ENCODE measurements at places on chromosomes 6 and 20. TPM values are rescaled to one million over a fixed set of nuclear protein-coding genes. Genes with fewer than 3 reads are reported as not detected.
A peak's percentile ranks its signal among the peaks of the same experiment; 100 is the strongest.

DNA sequence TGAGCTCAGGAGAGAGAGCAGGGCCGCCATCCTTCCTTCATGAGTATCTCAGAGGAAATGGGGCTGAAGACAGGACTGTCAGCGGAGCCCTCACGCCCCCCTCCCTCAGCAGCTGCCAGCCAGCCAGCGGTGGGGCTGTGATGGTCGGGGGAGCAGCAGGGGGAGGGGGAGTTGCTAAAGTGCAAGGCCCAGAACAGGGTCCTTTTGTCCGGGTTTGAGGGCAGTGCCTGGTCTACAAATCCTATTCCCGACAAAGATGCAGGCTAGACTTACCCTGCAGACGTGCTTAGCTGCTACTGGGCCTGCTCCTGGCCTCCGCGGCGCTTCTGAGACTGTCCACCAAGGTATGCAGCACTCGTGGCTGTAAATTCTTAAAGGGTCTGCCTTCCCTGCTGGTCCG lies 593.4 kb upstream of the CDH4 start:
- no peaks in the 10 kb centered on the region for H3K4me1 ChIP-seq
- no peak overlapping the region for H3K4me3 ChIP-seq
- H3K27ac ChIP-seq = no peak overlapping the region
- DNase-seq = no peak
- no peaks in the 10 kb centered on the region for H3K36me3 ChIP-seq

DNA sequence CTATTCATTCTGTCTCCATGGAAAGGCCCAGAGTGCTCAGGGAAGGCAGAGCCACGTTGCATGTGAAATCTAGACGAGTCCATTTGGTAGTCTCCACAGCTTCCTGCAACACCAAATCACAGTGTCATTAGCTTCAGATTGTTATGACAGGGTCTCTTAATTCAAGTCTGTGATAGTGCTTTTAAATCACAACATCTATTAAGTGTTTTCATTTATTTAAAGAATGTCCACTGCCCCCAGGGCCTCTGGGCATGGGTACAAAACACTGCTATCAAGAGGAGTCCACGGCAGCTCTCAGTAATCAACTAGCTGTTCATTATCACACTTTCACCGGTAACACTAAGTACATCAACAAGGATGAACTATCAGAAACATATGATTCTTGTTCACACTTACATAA lies 455.9 kb upstream of the JARID2 start:
- DNase-seq = no peak
- no peaks in the 10 kb centered on the region for H3K36me3 ChIP-seq
- H3K27ac ChIP-seq = no peak overlapping the region
- no peak overlapping the region for H3K4me3 ChIP-seq
- peaks cover 14% of the 10 kb centered on the region for H3K4me1 ChIP-seq

- H3K27me3 ChIP-seq = no peaks in the 10 kb centered on the region
- no peaks in the 10 kb centered on the region for H3K4me1 ChIP-seq
- no peak for DNase-seq
- H3K36me3 ChIP-seq = no peaks in the 10 kb centered on the region
Observed at GRCh38 chr6:121730616-121731015, 295.2 kb downstream of the GJA1 start.

DNA sequence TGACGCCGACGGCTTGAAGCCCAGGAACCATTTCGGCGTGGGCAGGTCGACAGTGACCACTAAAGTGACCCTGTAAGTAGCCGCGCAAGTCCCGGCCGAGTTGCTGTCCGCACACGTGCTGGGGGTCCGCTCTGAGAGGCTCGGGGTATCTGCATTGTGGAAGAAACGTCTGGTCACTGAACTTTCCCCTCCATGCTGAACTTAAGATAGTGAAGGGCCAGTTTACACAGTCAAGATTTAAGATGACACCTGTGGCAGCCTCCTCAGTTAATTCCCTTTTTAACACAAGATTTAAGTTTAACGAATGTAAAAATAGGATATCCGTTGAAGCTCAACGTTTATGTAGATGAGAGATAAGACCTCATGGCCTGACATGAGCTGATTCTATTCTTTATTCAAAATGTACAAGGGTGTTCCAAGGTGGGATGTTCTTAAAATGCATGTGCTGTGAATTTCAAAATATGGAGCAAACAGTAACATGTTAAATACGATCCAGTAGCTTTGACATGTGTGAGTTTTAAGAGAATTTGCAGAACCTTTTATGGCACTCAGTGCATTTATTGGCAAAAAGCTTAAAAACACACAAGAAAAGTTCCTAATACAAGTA lies 116.2 kb downstream of the RTN4IP1 start:
- no peak for DNase-seq
- peaks cover 56% of the 10 kb centered on the region for H3K27me3 ChIP-seq
- peak overlapping the region; percentile 49 for H3K4me3 ChIP-seq

DNA sequence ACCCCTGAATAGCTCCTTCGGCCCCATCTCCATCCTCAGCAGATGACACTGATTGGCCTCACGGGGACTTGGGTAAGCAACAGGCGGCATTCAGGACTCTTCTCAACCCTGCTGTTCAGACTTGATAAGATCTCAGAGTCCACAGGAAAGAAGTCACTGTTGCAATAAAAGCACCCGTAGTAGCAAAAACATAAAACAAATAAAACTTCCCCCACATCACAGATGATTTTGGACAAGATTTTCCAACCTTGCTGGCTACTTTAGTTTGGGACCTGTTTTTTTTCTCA lies 17.1 kb upstream of the C20orf144 start:
- DNase-seq = no peak
- no peaks in the 10 kb centered on the region for H3K27me3 ChIP-seq
- no peaks in the 10 kb centered on the region for H3K4me1 ChIP-seq
- H3K27ac ChIP-seq = no peak overlapping the region
- H3K36me3 ChIP-seq = no peaks in the 10 kb centered on the region
- H3K4me3 ChIP-seq = no peak overlapping the region

GRCh38 chr6:148464319-148465010 lies 121.8 kb downstream of the SASH1 start:
- no peak overlapping the region for H3K4me3 ChIP-seq
- no peaks in the 10 kb centered on the region for H3K36me3 ChIP-seq
- peaks cover 4% of the 10 kb centered on the region for H3K4me1 ChIP-seq
- DNase-seq = peak; percentile 46
- peaks cover 1% of the 10 kb centered on the region for H3K27me3 ChIP-seq

- no peaks in the 10 kb centered on the region for H3K4me1 ChIP-seq
- H3K36me3 ChIP-seq = peaks cover 60% of the 10 kb centered on the region
- DNase-seq = no peak
- no peak overlapping the region for H3K4me3 ChIP-seq
Observed at GRCh38 chr6:10621847-10622246, 72.6 kb downstream of the C6orf52 start.

DNA sequence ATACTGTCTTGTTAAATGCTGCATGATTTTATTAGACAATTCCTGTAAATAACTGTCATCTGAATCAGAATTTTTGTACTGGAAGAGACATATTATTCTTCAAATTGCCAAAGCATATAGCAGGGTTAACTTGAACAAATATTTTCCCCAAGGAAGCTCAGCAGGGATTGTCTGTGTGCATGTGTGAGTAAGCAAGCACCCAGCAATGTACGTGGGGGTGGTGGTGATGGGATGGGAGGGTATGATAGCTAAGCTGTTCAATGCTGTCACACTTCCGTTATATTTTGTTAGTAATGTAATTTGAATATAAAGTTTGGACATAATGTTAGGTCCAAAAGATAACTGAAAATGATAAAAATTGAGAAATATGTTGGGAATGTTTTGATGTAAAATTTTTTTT lies 118.1 kb downstream of the MYB start:
- no peaks in the 10 kb centered on the region for H3K36me3 ChIP-seq
- no peak overlapping the region for H3K4me3 ChIP-seq
- peaks cover 3% of the 10 kb centered on the region for H3K4me1 ChIP-seq
- no peak for DNase-seq

DNA sequence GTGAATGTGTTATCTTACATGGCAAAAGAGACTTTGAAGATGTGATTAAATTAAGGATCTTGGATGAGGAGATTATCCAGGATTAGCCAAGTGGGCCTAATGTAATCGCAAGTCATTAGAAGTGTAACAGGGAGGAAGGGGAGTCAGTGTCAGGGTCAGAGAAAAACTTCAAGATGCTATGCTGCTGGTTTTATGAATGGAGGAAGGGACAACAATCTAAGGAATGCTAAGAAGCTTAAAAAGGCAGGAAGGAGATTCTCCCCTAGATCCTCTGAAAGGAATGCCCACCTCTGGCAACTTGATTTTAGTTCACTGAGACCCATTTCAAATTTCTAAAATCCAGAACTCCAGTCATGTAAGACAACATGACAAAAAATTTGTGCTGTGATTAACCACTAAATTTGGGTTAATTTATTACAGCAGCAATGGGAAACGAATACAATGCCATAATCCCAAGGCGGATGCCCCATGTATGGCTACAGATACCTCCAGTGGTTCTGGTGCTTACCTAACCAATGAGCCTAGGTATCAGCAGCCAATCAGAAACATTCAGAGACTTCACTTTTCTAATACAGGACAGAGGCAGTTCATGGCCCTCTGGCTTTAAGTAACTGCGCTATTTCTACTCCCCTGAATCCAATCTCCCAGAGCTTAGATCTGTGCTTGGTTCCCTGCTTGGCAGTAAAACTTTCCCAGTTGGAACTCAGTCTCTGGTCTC lies 3.6 kb upstream of the TAAR8 start:
- H3K4me1 ChIP-seq = peaks cover 2% of the 10 kb centered on the region
- no peak for DNase-seq
- H3K36me3 ChIP-seq = no peaks in the 10 kb centered on the region
- H3K27ac ChIP-seq = no peak overlapping the region

- H3K4me1 ChIP-seq = peaks cover 4% of the 10 kb centered on the region
- no peaks in the 10 kb centered on the region for H3K27me3 ChIP-seq
- no peaks in the 10 kb centered on the region for H3K36me3 ChIP-seq
- no peak overlapping the region for H3K27ac ChIP-seq
Observed at GRCh38 chr20:19047951-19048296, 164.5 kb upstream of the SLC24A3 start.

- H3K4me3 ChIP-seq = no peak overlapping the region
- H3K27ac ChIP-seq = no peak overlapping the region
- DNase-seq = no peak
- H3K27me3 ChIP-seq = no peaks in the 10 kb centered on the region
- peaks cover 18% of the 10 kb centered on the region for H3K4me1 ChIP-seq
Observed at GRCh38 chr6:148885136-148885865, 138.5 kb downstream of the UST start.

GRCh38 chr6:159761129-159761872 lies 544 bp upstream of the ACAT2 start:
- H3K4me1 ChIP-seq = peaks cover 14% of the 10 kb centered on the region
- peak; percentile 59 for DNase-seq

- H3K36me3 ChIP-seq = no peaks in the 10 kb centered on the region
- no peak for DNase-seq
- no peak overlapping the region for H3K27ac ChIP-seq
- peaks cover 6% of the 10 kb centered on the region for H3K4me1 ChIP-seq
- H3K27me3 ChIP-seq = no peaks in the 10 kb centered on the region
- H3K4me3 ChIP-seq = no peak overlapping the region
Observed at GRCh38 chr6:108841377-108841855, 6.8 kb upstream of the ARMC2 start.

DNA sequence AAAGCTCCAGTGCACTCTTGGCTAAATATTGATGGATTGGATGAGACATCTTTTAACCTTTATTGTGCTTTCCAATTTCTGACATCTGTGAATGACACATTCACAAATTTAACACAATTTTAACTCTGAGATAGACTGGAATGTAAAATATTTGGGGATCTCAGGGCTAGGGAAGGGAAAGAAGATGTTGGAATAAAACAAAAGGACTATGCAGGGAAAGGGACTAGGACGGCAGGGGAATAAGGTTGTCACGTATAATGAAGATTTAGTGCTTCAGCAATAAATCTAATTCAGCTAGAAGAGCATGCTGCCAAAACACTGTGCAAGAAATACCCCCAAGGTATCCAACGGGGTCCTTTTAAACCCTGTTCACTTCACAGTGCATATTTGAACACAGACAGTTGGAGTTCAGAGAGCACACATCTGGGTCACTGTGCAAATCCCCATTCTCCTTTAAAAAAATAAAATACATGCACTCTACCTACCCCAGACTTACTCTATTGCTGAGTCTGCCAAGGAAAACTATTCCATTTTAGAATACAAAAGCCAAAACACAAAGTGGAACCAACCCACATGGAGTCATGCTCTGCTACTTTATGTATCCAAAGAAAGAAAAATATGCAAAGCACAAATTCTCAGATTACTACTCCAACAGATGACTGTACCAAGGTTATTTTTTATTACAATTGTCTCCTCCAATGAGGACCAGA lies 151.0 kb upstream of the RSPO3 start:
- H3K27me3 ChIP-seq = no peaks in the 10 kb centered on the region
- H3K4me1 ChIP-seq = no peaks in the 10 kb centered on the region
- H3K27ac ChIP-seq = no peak overlapping the region

- no peaks in the 10 kb centered on the region for H3K27me3 ChIP-seq
- peaks cover 3% of the 10 kb centered on the region for H3K4me1 ChIP-seq
- no peak overlapping the region for H3K4me3 ChIP-seq
- DNase-seq = no peak
- H3K27ac ChIP-seq = no peak overlapping the region
Observed at GRCh38 chr6:125787791-125788190, 3.0 kb upstream of the NCOA7 start.

GRCh38 chr6:10151144-10151915 lies 263.5 kb downstream of the TFAP2A start:
- H3K36me3 ChIP-seq = no peaks in the 10 kb centered on the region
- H3K4me1 ChIP-seq = no peaks in the 10 kb centered on the region
- no peak for DNase-seq
- no peak overlapping the region for H3K27ac ChIP-seq

DNA sequence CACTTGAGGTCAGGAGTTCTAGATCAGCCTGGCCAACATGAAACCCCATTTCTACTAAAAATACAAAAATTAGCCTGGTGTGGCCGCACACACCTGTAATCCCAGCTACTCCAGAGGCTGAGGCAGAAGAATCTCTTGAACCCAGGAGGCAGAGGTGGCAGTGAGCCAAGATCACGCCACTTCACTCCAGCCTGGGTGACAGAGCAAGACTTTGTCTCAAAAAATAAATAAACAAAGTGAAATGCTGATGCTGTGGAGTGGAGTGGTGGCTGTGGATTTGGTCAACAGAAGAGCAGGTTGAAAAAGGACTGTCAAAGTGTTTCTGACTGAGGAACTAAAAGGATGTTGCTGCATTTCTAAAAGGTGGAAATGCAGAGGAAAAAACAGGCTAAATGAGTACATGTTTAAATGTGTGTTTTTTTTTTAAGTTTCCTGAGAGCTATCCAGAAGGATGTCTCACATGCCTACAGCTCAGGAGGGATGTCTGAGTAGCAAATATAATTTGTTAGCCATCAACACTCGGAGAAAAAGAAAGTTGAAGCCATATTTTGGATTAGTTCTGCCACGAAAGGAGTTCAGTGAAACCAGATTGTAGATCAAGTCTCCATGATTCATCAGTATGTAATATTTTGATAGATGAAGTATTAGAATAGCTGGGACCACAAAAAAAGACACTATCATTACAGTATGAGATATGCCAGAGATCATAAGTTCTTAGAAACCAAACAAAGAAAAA lies 621.1 kb upstream of the ADGRB3 start:
- no peak overlapping the region for H3K4me3 ChIP-seq
- H3K27ac ChIP-seq = no peak overlapping the region
- H3K4me1 ChIP-seq = no peaks in the 10 kb centered on the region
- H3K36me3 ChIP-seq = no peaks in the 10 kb centered on the region

- no peak for DNase-seq
- H3K27ac ChIP-seq = no peak overlapping the region
- H3K4me1 ChIP-seq = no peaks in the 10 kb centered on the region
- H3K36me3 ChIP-seq = no peaks in the 10 kb centered on the region
Observed at GRCh38 chr6:135176464-135176863, 4.6 kb upstream of the MYB start.

OGFR gene
- total RNA-seq = 25.1 TPM

TOX2 gene
- total RNA-seq = 3.4 TPM

SLC23A2 gene
- total RNA-seq = 18.6 TPM

KHDC1 gene
- 4.3 TPM for total RNA-seq

CDH26 gene
- 1.7 TPM for total RNA-seq

MYB gene
- total RNA-seq = 7.6 TPM

MUC21 gene
- not detected for total RNA-seq

TREML2 gene
- 0.11 TPM for total RNA-seq

ADGB gene
- not detected for total RNA-seq

All from H1 (cell line).